ENCODE measurements at places on chromosomes 2 and 18. TPM values are rescaled to one million over a fixed set of nuclear protein-coding genes. Genes with fewer than 3 reads are reported as not detected.

The KCNK3 gene
- total RNA-seq = 0.94 TPM

The NETO1 gene
- not detected for total RNA-seq

The CYP27C1 gene
- total RNA-seq = 3.2 TPM

The PROM2 gene
- total RNA-seq = 0.01 TPM
